ENCODE measurements at places on chromosomes 5 and 9.
A peak's percentile ranks its signal among the peaks of the same experiment; 100 is the strongest.

- no peak for DNase-seq
Observed at GRCh38 chr9:96251451-96251850, 50.5 kb downstream of the HSD17B3 start.

DNA sequence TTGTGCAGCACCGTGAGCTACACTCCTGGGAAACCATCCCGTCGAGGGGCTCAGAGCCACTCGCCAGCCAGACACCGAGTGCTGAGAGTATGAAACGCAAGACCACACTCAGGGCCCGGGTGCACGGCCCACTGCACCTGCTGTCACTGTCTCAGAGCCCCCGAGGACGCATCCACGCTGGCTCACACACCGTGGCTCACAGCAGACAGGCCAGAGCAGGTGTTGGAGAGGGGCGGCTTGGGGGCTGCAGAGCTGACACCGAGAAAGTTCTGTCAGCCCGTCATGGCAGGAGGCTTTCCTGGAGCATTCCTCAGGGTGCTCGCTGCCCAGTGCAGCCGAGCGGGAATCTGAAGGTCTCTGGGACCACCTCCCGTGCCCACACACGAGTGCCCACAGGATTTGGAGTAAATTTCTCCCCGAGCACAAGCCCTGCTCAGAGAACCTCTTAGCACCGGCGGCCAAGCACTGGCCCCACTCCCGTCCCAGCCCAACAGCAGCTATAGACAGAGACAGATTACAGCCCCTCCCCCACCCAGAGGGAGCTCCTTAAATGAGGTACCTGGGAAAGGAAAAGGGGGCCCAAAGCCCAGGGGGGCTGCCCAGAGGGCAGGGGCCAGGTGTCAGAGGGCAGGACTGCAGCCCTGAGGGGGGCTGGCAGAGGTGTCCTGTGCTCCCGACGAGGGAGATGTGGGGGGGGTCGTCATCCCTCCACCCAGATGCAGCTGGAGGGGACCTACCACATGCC is 56.0 kb upstream of the SARDH start:
- no peak for DNase-seq

GRCh38 chr5:19519448-19519847 is 468.6 kb downstream of the CDH18 start:
- DNase-seq: peak; percentile 25

- no peak for DNase-seq
Observed at GRCh38 chr5:133108481-133108921, 56.7 kb downstream of the HSPA4 start.

GRCh38 chr9:129761901-129762369 is 9.1 kb upstream of the PTGES start:
- DNase-seq: peak; percentile 79

DNA sequence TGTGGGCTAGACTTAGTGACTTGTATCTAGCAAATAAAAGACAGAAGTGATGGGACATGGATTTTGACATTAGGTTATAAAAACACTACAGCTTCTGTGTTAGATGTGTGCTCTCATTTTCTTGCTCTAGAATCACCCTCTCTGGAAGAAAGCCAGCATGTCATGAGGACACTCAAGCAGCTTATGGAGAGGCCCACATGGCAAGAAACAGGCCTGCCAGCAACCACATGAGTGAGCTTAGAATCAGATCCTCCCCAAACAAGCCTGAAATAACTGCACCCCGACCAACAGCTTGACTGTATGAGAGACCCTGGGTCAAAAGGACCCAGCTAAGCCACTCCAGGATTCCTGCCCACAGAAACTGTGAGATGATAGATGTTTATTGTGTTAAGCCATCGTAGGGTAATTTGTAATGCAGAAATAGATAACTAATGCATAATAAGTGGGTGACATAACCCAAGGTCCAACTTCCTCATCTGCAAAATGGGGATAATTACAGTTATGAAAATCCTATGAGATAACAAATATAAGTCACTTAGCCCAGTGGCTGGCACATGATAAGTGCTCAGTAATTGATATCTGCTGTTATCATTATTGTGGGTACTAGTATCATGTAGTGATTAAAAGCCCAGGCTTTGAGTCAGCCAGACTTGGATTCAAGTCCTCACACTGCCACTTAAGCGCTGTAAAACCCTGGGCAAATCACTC is 86.5 kb downstream of the KLHL3 start:
- peak; percentile 15 for DNase-seq

- DNase-seq: no peak
Observed at GRCh38 chr9:115254287-115255180, 136.6 kb upstream of the TNC start.

- DNase-seq: no peak
Observed at GRCh38 chr9:23554686-23555085, 271.4 kb downstream of the ELAVL2 start.

DNA sequence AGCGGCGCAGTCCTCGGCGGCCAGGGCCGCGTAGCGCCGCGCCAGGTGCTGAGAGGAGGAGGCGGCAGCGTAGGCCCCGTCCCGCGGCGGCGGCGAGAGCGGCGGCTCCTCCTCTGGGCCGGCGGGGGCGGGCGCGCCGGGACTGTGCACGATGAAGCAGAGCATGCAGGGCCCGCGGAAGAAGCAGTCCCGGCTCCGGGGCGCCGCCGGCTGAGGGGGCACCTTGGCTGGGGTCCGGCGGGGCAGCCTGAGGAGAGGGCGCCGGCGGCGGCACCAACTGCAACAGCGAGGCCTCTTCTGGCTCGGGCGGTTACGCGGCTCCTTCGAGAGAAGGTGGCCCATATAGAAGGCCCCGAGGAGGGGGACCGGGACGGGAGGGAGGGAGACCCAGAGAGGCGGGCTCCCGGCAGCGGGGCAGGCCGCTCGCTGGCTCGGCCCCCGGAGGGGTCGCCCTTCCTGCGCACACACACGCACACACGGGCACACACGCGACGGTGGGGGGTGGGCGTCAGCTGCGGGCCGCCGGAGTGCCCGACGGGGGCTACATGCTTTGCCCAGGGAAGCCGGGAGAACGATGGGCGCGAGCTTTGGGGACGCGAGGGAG is 446 bp downstream of the FBXL17 start:
- peak; percentile 20 for DNase-seq

DNA sequence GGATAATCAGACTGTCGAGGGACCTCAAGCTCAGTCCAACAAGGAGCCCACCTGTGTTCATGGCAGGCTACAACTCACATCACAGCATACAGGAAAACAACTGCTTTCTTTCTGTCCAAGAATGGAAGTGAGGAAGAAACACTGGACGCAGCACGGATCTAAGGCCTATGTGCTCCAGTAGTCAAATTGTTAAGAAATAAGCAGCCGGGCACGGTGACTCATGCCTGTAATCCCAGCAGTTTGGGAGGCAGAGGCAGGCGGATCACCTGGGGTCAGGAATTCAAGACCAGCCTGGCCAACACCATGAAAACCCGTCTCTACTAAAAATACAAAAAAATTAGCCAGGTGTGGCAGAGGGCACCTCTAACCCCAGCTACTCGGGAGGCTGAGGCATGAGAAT is 427.8 kb downstream of the BNC2 start:
- peak; percentile 92 for DNase-seq

Measured in renal cortical epithelial cell (primary cell).